ENCODE measurements at places on chromosomes 7 and 10.

DNA sequence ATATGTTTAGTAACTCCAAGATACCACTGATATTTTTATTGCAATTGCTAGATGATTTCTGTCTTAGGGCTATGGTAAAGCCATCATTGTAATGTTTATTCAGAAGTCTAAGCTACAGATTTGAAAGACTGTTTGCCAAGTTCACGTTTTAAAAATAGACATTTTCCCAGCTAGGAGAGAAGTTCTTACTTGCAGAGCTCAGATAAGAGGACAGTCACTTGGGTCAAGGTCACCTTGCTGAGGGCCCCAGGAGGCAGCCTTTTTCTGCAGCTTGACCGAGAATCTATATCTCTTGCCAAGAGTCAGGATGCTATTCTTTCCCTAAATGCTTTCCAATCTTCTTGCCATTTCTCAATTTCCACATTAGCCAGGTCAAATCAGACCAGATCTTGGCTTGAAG, 1011.2 kb downstream of the KCNMA1 start:
- DNase-seq = no peak

- no peak for DNase-seq
These were observed 42.7 kb downstream of the ZMIZ1 start for GRCh38 chr10:79111427-79111826.

- DNase-seq = no peak
These were observed 1.6 kb downstream of the OLAH start for GRCh38 chr10:15045380-15045779.

DNA sequence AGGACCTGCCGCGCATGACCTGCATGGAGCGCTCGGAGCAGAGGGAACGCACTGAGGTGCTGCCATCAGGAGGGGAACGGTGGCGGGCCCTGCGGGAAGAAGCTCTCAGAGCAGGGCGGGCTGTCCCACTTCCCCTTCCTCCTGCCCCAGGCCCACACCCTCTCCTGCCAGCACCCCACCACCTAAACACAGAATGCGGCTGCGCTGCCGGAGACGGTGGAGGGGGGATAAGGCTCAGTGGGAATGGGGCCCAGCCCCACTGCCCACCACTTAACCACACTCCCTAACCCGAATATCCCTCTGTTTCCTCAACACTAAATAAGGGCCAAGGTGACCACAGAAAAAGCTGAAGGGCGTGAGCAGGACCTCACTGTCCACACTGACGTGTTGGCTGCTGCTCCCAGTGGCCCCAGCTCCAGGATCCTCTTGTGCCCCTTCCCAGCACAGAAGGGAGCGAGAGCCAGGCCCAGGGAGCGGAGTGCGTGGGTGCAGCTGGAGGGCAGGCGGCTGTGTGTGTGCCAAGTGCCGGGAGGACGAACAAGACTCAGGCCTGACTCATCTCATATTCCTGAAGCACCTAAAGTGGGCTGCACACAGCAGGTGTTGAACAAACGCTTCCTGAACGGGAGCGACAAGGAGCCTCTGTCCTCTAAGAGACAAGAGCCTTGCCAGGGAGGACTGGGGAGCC, 116.8 kb downstream of the MAD1L1 start:
- no peak for DNase-seq

DNA sequence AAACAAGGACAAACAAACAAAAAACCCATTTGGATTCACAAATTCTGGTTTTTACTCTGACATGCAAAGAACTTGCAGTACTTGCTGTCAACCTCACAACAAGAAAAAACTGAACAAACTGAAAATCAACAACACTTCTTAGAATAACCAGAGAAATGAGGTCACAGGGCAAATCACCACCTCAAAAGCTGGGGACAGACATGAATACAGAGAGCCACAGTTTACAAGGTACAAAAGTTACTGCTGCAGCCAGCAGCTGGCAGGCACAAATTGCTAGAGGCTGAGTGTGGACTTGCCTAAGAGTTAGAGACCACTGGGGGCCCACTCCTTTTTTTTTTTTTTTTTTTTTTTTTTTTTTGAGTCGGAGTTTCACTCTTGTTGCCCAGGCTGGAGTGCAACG, 15.0 kb upstream of the RNF32 start:
- no peak for DNase-seq

DNA sequence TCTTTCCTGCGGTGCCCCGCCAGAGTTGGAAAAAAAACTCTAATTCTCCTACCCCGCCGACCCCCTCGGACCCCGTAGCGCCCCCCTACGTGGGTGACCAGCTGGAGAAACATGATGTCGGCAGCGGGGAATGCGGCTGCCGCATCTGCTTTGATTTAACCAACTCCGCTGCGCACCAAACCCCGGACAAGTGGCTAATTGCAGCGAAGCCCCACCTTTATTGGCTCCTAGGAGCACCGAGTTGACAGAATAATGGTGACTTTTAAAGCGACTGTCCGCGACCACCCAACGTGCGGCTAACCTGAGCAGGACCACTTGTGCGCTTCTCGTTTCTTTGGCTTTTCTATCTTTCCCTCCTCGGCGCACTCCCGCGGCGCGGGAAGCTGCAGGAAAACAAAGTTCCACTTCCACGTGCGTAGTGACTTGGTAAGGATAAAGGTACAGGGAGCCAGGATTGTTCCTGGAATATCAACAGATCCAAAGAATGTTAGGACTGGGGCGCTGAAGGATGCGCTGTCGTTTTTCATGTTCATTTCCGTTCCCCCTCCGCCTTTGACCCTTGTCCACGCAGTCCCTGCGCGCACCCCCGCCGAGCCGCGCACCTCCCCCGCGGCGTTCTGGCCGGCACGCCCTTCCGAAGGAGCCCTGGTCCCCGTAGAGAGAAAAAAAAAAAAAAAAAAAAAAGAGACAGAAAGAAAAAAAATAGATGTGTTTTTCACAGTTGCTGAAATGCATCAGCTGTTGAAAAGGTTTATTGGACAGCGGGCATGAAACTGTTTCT, 1.4 kb downstream of the WNT16 start:
- DNase-seq = peak; percentile 69

- no peak for DNase-seq
These were observed 2.0 kb upstream of the PANK1 start for GRCh38 chr10:89646889-89647657.

GRCh38 chr10:123156078-123156477, 1.9 kb downstream of the BUB3 start:
- DNase-seq = no peak

GRCh38 chr10:119761106-119761505, 35.3 kb downstream of the INPP5F start:
- peak; percentile 8 for DNase-seq

DNA sequence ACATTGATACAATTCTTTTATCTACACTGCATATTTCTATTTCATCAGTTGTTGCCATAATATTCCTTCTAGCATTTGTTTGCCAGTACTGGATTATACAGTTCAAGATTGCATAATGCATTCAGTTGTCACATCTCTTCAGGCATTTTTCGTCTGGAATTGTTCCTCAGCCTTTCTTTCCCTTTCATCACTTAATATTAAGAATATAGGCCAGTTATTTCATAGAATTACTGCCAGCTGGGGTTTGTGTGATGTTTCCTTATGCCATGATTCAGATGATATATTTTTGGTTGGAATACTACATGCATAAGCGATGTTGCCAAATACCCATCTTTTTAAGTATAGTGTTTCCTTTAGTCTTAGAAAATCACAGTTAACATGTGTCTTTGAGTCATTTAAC, 20.8 kb downstream of the KIFBP start:
- no peak for DNase-seq

DNA sequence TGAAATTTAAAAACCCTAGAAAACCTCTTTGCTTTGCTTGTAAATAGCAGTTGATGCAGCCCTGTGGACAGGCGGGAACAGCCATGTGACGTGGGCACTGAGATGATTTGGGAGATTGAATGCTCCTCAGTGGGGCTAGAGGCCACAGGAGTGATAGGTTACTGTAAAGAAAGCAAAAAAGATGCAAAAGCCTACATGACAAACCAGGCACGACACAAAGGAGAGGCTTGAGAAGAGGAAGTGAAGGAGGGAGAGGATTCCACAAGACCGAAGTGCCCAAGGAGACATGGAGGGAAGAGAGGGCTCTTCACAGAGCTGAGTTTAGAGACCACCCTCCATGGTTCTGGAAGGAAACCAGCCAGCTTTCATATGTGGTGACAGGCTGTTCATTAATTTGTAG, 25.7 kb downstream of the IKZF1 start:
- no peak for DNase-seq

GRCh38 chr10:93468461-93469213, 13.5 kb downstream of the MYOF start:
- peak; percentile 74 for DNase-seq

GRCh38 chr7:17590221-17590620, 291.8 kb downstream of the AHR start:
- no peak for DNase-seq

- DNase-seq = no peak
These were observed 79.0 kb downstream of the PCDH15 start for GRCh38 chr10:54722075-54722474.

DNA sequence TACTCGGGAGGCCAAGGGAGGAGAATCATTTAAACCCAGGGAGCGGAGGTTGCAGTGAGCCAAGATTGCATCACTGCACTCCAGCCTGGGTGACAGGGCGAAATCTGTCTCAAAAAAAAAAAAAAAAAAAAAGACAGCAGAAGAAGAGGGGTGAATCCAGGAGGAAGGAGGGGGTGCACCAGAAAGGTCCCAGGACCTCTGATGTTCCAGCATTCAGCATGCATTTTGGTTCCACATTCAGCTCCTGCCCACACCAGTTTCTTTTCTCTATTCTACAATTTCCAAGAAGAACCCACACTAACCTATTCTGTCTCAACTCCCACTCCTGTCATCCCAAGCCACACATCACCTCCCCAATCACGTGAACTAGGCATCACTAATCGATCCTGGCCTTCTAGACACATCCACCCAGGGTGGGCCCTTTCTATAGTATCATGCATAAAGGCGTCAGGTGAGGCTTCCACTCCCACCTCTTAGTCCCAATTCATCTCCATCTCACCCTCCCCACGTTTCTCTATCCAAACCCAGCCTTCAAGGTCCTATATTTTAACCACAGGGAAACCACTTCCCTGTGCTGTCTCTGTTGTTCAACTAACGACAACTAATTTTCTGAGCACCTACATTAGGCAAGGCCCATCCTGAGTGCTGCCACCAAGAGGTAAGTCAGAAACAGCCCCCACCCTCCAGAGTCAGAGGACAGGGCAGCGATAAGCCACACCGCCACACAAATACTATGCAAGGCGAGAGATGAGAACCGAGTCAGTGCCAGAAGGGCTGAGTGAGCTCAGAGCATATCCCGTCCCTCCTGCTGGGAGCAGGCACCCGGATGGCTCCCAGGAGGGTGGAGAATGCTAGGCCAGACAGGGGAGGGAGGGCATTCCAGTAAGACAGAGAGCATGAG, 2.2 kb downstream of the ANXA11 start:
- peak; percentile 81 for DNase-seq

DNA sequence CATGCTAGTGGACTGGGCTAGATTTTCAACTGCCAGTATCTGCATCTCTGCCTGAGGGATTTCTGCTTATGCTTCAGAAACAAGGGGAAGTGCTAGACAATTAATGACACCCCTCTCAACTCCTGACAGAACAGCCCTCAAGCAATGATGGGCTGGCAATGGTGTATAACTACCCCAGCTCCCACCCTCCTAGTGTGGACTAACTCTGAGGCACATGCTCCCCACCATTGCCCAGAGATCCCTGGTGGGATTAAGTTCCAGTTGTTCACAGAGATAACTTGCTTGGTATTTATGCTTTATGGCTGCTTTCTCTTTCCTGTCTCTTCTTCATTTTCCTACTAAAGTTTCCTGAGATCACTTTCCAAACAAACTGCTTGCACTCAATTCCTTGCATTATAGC, 113.5 kb downstream of the RPS24 start:
- DNase-seq = no peak

- DNase-seq = no peak
These were observed 128.7 kb downstream of the C10orf105 start for GRCh38 chr10:71590781-71591350.

- DNase-seq = no peak
These were observed 686.9 kb upstream of the FOXK1 start for GRCh38 chr7:3995187-3995586.

DNA sequence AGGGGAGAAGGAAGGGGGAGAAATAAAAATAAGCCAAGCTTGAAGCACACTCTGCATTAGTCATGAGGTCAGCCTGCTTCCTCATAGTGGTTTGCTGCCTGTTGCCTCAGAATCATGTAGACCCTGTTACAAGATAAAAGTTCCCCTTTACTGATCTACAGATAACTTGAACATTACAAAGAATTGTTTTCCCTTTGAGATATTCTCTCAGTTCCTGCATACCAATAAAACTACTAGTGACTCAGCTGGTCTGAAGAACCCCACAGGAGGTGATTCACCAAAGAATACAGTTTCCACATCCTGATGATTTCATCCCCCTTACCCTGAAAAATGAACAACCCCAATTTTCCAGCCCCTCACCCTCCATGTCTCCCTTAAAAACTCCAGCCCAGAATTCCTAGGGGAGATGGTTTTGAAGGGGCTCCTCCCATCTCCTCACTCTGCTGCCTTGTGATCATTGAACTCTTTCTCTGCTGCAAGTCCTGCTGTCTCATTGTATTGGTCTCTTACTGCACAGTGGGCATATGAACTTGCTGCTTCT, 31.5 kb upstream of the NRP1 start:
- peak; percentile 39 for DNase-seq

GRCh38 chr7:101542527-101543241, 86.4 kb downstream of the MYL10 start:
- DNase-seq = peak; percentile 75

- DNase-seq = no peak
These were observed 31.6 kb downstream of the NKX2-3 start for GRCh38 chr10:99564361-99564760.

DNA sequence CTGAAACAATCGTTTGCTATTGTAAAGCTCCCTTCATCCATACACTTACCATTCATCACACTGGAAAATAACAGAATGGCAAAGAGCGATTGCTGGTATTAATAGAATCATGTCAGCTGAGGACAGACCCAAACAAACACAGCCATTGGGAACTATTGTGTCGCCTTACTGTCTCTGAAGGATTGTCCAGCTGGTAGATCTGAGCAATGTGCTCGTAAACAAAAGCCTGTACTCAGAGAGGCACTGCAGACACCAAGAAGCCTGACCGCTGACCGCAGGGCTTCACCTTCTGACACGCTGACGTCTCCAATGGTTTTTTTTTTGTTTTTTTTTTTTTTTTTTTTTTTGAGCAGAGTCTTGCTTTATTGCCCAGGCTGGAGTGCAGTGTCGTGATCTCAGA, 151.0 kb upstream of the FRMD4A start:
- no peak for DNase-seq

DNA sequence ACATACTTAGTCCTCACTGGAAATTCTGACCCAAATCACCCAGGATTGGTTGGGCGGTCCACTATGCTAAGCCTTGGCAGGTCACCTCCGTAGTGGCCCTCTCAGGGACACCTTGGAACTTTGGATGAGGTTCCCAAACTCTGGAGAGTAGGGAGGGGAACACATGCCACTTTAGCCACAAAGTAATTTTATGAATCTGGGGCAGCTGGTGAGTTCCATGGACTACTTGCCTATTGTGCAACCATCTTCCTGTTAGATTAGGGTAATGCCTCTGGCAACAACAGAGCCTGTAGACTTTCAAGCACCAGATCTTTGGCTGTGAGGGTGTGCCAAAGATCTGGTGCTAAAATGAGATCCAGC, 77.7 kb downstream of the ITGB8 start:
- no peak for DNase-seq

- no peak for DNase-seq
These were observed 35.9 kb downstream of the ADCY1 start for GRCh38 chr7:45610019-45610418.

Data from LoVo (cell line).